ENCODE measurements at places on chromosomes 2 and 18.

DNA sequence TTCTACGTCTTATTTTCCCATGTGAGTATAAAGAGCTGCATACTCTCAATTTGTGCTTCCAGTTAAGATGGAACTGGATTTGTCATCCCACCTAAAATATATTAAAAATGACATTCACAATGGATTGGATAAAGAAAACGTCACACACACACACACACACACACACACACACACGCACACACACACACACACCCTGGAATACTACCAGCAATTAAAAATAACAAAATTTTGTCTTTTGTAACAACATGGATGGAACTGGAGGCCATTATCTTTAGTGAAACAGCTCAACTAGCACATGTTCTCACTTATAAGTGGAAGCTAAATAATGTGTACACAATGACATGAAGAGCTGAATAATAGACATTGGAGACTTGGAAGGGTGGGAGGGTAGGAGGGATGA, 3.8 kb upstream of the QPCT start:
- no peak for DNase-seq

DNA sequence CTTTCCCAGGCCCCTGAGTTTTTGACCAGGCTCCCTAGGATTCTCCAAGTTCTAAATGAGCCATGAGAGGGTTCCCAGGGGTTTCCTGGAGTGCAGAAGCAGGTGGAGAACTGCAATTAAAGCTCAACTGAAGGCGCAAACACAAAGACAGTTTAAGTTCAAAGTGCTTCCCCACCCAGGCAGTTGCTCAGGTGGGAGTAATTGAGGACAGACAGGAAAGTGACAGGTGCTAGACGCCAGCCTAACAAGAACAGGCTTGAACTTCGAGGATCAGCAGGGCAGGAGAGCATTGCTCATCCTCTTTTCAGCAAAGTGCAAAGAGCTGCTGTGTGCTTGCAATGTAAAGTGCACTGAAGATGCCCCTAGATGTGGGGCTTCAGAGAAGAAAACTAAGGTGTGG, 77.2 kb upstream of the ST8SIA3 start:
- DNase-seq, result no peak

- no peak for DNase-seq
Measured at GRCh38 chr2:181581534-181581933, 75.4 kb downstream of the CERKL start.

- no peak for DNase-seq
Measured at GRCh38 chr2:50858156-50858555, 173.8 kb downstream of the NRXN1 start.

DNA sequence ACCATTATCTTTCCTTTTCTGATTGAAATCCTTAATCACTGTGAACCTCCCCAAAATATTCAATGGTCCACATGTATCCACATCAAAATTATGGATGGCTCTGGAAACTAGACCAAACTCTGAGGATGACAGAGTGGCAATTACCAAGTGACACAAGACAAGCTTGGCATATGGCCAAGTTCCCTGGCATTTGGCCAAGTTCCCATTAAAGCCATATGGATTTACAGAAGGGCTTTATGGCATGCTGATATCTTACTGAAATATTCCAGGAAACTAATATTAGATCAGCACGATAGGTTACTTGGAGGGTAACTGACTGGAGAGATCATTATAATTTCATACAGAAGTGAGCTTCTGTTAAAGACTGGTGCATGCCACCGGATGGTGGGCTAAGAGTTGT, 21.9 kb upstream of the CERS6 start:
- DNase-seq, result no peak

- no peak for DNase-seq
Measured at GRCh38 chr2:168525716-168526446, 69.8 kb downstream of the CERS6 start.

- peak; percentile 52 for DNase-seq
Measured at GRCh38 chr18:59249199-59249774, 24.0 kb downstream of the RAX start.

GRCh38 chr2:86596118-86596517, 27.5 kb downstream of the RNF103 start:
- DNase-seq, result no peak

GRCh38 chr2:861655-862354, 88.8 kb upstream of the SNTG2 start:
- no peak for DNase-seq

- DNase-seq, result no peak
Measured at GRCh38 chr2:215002500-215002899, 135.9 kb downstream of the ABCA12 start.

GRCh38 chr2:202387608-202388342, 11.6 kb downstream of the BMPR2 start:
- peak; percentile 43 for DNase-seq

GRCh38 chr2:42214669-42215068, 45.5 kb downstream of the EML4 start:
- DNase-seq, result no peak

- no peak for DNase-seq
Measured at GRCh38 chr2:177260379-177260778, 4.1 kb downstream of the NFE2L2 start.

- peak; percentile 11 for DNase-seq
Measured at GRCh38 chr2:24793761-24794435, 673 bp downstream of the CENPO start.

- no peak for DNase-seq
Measured at GRCh38 chr18:35634323-35634722, 52.8 kb downstream of the GALNT1 start.

DNA sequence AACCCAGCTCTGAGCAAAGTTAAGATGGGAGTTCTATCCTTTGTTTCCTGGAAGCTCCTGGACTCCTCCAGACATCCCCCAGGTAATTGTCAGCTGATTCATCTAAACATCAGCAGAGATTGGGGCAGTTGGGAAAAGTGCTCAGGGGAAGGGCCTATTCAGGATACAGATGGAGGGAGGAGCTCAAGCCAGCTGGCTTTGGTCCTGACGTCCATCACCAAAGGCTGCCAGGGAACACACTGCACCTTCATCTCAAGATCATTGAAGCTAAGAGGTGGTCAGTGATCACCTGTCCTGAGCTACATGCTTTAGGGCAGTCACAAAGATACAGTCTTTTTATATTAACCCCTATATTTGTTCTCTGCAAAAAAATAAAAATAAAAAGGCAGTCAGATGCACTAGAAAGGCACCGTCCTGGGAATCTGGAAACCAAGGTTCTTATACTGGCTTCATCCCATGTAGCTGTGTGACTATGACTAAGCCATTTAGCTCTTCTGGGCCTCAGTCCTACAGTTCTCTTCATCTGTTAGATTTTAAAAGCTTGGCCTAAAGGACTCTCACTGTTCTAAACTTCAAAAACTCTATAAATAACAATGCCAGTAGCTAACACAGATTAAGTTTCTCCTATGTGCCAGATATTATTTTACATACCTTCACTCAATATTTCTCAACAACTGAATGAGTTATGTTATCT, 446.5 kb downstream of the BCL11A start:
- DNase-seq, result no peak

DNA sequence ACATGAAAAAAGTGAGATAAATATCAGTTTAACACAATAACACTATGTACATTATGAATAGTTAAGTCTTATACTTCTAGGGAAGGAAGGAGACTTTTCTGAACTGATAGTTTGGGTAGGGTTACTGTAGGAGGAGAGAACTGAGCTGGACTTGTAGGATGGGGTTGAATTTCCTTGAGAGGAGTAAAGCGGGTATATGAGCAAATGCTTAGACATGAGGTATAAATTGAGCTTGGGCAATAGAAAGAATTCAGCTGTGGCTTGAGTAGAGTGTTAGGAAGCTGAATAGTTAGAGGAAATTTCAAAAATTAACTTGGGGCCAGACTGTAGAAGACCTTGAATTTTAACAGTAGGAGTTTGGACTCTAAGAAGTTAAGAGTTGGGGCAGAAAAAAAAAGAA, 45.1 kb downstream of the LCLAT1 start:
- DNase-seq, result no peak

DNA sequence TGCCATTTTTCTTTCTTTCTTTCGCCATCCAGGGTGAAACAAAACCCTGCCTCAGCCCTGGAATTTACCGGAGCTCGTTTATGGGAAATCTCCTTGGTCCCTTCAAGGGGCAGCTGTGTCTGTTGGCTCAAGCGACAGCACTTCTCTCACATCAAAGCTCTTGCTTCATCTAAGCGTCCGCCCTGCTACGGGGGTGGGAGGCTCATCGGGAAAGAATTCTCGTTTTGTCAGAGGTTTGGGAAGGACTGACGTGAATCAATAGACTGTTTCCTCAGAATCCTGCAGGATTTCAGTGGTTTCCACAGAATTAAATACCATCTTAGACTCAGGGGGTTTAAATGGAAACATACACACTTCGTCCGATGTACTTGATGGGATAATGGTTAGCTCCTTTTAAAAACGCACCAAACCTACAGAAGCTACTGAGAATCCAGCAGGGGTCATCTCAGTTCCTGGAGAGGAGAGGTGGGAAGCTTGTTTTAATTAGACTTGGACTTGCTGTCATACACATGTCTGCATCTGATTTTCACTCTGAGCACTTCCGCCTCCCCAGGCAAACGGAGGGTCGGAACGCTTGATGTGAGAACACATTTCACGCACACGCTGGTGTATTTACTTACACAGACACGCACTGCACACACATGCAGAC, 91.6 kb downstream of the ASB1 start:
- no peak for DNase-seq

GRCh38 chr2:42079737-42080287, 32.0 kb downstream of the PKDCC start:
- no peak for DNase-seq
